Muscle of back (tissue), 13 donors: ENCODE measurements at places on chromosomes 11 and 22.

GRCh38 chr11:86919557-86920210 is 35.5 kb downstream of the FZD4 start:
- DNase-seq: peak; percentile 85

DNA sequence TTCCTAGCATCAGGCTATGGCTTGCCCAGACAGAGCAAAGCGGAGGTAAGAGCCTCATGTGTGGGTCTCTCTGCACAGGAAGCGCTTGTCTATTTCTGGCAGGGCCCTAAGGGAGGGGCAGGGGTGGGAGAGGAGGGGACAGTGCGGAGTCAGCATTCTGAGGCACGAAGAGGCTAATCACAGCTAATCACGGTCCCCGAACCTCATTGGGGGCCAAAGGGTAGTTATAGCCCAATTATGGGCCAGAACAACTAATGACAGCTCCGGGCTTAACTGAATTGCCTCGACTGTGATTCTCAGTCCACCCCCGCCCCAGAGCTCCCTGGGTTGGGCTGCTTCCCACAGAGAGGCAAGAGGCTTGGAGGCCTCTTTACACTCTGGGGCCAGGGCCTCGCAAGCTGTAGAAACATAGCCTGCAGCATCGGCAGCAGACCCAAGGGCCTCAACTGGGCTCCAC is 72.7 kb upstream of the PRDM11 start:
- peak; percentile 62 for DNase-seq

- DNase-seq: no peak
Measured at GRCh38 chr22:38513063-38513462, 7.0 kb upstream of the DDX17 start.

- no peak for DNase-seq
Measured at GRCh38 chr11:132858223-132858622, 674.1 kb downstream of the OPCML start.

DNA sequence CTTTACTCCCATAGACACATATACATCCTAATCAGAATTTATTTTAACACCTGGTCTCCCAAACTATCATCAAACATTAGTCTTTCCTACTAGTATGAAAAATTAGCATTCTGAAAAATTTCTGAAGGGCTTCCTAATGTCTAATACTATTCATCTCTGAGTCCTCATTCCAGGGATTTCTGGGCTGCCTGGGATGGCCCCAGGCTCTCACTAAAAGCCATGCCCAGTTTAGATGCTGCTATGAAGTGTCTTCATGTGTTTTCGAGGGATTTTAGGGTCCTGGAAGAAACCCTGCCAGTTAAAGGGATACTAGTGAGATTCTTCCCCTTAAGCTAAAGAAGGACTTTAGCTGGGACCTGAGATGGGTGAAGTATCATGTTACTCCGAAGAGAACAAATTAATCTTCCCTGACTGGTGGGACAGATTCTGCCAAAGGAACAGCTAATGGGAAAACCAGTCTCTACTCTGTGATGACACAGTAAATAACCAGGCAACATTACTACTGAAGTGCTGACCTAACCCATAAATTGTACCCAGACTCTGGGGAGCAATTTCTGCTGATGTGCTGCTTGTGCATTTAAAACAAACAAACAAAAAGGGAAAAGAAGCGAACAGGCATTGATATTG is 342.6 kb downstream of the SOX6 start:
- DNase-seq: peak; percentile 38

DNA sequence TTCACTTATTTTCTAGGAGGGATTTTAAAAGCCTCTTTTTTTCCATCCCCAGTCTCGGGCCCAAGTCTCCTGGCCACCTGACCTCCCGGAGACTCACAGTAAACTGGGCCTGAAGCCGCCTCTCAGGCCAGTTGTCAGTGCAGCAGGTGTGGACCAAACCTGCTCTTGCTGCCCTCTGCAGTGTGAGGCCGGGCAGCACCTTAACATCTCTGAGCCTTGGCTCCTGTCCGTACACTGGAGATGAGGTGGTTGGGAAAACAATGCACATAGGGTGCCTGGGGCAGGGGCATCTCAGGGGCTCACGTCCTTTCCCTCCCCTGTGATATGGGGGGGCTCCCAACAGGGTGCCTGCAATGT is 45.1 kb downstream of the PHF21B start:
- DNase-seq: no peak

- no peak for DNase-seq
Measured at GRCh38 chr22:48821727-48822126, 1005.9 kb downstream of the BRD1 start.

- DNase-seq: no peak
Measured at GRCh38 chr22:42937164-42937843, 77.6 kb downstream of the PACSIN2 start.

- DNase-seq: no peak
Measured at GRCh38 chr22:45516163-45516562, 13.5 kb downstream of the FBLN1 start.

DNA sequence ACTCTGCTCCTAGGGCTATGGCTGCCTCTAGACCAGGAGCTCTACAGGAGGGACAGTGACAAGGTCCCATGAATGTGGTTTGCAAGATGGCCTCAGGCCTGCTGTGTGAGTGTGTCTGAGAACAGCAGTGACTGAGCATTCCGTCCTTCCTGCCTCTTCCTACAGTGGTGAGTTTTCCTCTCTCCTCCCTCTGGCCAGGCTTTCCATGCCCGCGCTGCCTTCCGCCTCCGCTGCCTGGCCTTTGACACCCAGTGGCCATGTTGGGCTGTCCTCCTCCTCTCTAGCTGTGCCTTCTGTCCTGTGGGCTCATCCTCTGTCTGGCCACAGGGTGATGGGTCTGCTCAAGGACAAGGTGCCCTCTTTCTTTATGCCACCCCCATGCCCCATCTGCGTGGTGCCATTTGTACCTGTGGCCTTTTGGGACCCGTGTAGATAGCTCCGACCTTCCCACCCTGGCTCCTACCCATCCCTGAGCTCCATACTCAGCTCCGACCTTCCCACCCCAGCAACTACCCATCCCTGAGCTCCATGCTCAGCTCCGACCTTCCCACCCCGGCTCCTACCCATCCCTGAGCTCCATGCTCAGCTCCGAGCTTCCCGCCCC is 970.4 kb downstream of the BRD1 start:
- DNase-seq: no peak

GRCh38 chr11:121767433-121767832 is 314.7 kb upstream of the SORL1-AS1 start:
- DNase-seq: no peak

DNA sequence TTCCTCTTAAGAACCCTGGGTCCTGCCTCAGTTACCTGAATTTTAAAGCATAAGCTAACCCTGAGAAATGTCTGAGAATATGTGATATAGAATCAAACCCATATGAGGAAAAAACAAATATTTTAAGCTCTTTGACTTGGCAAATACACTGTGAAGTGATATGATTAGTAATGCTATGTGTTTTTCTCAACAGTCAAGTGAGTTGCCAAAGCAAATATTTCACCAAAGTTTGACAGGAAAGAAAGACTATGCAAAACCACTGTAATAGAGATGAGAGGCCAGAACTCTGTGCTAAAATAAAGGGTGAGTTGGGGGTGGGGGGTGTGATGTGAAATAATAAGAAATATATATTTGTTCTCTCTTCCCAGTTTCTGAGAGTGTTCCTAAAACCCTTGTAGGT is 613.5 kb upstream of the CCDC179 start:
- no peak for DNase-seq

DNA sequence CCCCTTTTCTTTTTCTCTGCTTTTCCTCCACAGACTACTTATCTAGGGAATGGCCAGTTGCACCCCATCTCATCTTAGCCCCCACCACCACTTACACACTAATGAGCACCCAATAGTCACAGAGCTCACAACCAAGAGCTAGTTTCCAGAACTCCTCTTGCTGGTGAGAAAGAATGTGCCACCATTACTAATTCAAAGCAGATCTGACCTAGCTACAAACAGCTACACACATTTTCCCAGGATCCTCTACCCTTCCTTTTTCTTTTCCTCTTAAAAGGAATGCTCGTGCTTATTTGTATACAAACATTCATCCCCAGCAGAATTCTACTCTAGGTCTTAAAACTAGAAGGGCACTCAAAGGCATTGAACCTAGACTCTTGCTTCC is 136.8 kb downstream of the CD44 start:
- no peak for DNase-seq

DNA sequence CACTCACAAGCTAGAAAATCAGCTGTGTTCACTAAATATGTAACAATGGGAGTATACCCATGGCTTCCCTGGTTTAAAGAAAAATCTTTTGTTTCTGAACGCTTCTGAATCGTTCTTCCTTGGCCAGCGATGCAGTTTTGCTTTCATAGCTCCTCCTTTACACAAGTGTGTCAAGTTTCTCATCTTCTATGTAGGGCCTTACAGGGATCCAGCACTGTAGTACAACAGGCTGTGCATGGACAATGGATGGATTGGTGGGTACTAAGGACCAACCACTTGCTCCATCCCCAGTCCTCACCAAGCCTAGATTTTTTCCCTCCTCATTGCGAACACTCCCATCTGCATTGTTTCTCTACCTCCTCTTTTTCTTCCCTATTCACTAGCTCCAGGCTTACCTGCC is 24.3 kb upstream of the POU2AF2 start:
- DNase-seq: no peak

- no peak for DNase-seq
Measured at GRCh38 chr11:17443926-17444690, 32.5 kb downstream of the ABCC8 start.

- DNase-seq: no peak
Measured at GRCh38 chr22:46055911-46056545, 79.1 kb upstream of the WNT7B start.

DNA sequence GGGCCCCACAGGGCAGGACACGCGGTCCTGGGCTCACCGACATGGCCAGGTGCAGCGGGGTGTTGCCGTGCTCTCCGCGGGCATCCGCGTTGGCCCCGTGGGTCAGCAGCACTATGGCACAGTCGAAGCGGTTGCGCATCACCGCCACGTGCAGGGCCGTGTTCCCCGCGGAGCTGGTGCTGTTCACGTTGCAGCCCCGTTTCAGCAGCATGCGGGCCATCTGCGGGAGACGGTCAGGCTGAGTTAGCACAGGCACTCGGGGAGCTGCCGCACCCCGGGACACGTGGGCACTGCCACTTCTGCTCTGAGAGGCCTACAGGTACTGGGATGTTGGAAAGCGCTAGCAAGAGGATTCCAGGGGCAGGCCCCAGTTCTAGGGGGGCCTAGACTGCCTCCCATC is 22.3 kb upstream of the BAIAP2L2 start:
- no peak for DNase-seq

DNA sequence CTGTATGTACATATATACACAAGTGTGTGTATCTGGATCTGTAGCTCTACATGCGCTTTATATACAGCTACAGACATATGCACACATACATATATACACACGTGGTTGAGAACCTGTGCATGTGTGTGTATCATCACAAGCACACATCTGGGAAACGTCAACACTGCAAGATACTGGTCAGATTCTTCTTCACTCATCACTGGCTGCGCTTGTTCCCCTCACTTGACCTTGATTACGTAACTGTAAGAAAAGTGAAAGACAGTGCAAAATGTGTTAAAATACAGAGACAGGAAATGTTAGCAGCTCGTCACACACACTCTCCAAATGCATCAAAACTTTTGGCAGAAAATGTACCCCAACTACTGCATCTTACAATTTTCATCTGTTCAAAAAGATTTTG is 51.9 kb upstream of the MN1 start:
- DNase-seq: no peak

DNA sequence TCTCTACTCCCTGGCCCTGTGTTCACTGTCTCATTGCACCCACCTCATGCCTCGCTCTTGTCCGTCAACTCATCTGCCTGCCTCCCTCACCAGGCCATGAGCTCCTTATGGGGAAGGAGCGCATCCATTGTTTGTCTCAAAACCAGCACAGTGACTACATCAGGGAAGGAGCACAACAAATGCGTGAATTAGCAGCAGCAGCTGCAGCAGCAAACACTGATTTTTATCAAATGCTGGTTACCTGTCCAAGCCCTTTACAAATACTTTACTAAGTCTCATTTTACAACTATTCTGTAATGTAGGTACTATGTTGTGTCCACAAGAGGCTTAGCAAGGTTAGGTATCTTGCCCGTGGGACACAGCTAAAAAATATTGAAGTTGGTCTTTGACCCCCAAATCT is 85.9 kb upstream of the PLET1 start:
- no peak for DNase-seq

DNA sequence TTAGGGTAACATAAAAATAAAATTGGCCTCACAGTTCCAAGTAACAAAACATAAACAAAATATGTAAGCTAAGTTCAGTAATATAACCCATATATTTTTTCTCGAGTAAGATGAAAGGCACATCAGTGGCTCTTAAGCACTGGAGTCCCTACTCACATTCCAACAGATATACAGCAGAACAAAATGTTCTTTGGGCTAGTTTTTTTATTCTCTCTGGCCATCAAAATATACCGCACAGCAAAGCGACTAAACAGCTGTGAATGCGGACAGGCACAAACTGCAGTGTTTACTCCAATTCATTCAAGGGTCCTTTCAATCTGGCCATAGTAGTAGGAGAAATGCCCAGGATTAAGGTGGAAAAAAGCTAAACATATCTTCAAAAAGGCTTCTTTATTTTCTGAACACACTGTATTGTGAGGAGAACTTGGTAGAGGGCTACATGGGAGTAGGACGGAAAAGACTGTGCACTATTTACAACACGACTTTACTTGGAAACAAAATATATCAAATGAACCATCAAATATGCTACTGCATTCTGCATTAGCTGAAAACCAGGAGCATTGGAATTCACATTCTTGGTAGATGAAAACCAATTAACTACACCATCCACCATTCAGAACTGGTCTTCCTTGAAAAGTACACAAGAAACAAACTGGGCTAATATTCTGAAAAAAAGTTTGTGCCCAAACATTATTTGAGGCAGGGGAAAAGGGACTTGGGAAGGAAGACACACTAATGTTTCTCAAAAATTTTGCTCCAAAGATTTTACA is 4.4 kb downstream of the CDON start:
- DNase-seq: peak; percentile 63

DNA sequence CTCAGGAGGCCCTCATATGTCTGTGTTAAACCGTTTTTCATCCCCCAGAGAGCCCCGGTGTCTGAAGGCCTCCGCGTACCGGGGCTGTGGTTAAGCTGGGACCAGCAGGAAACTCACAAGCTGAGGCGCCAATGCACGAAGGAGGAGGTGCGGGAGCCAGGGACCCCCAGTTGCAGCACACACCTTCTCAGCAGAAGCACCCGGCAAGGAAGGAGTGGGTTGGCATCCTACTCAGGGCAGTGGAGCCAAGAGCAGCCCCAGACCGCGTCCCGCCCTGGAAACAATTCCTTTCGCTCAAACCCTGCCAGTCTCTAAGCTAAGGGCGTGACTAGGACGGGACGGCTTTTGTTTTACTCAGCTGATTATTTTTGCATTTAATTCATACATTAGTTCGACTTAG is 726.9 kb downstream of the BRD1 start:
- no peak for DNase-seq

DNA sequence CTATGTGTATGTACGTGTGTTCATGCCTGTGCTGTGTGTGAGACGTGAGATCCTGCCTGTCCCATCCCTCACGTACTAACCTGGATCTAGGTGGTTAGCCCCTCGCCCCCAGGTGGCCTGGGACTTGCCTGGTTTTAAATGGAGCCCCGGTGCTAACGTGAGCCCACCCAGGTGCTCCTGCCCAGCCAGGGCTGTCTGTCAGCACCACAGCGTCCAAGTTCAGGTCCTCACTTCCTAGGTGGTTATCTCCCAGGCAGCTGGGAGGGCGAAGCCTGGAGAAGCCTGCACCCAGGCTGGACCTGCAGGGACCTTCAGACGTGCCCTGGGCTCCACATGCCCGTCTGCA is 86.0 kb downstream of the KCNQ1 start:
- no peak for DNase-seq
